Pancreas (tissue), 10 donors: ENCODE measurements at places on chromosomes 1 and 21. TPM values are rescaled to one million over a fixed set of nuclear protein-coding genes. Genes with fewer than 3 reads are reported as not detected.

Gene SLC25A34
- total RNA-seq: 0.57 TPM

Gene PLA2G4A
- 3.6 TPM for total RNA-seq

Gene ESPN
- 2.5 TPM for total RNA-seq

Gene SLC44A5
- total RNA-seq: 0.16 TPM

DNA sequence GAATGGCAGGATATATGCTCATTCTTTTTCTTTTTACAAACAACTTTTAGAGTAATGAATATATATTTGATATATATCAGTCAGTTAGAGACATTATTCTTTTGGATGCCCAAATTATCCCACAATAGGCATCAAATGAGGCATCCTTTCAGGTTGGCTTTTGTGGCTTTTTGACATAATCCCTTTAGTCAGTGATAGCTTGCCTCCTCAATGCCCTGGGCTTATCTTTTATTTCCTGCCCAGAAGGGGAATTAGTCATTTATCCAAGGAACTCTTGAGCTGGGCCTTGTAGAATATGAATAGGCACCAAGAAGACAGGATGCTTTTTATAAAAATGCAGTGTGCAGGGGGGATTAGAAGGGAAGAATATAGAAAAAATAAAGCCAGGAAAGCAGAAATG, 22.2 kb downstream of the EPHX4 start:
- no peak for DNase-seq

- DNase-seq: peak; percentile 55
Observed at GRCh38 chr1:112714313-112715263, 544 bp downstream of the PPM1J start.

- no peak for DNase-seq
Observed at GRCh38 chr1:22689505-22689904, 21.1 kb upstream of the EPHB2 start.

- DNase-seq: no peak
Observed at GRCh38 chr1:175274368-175274767, 81.8 kb upstream of the KIAA0040 start.

DNA sequence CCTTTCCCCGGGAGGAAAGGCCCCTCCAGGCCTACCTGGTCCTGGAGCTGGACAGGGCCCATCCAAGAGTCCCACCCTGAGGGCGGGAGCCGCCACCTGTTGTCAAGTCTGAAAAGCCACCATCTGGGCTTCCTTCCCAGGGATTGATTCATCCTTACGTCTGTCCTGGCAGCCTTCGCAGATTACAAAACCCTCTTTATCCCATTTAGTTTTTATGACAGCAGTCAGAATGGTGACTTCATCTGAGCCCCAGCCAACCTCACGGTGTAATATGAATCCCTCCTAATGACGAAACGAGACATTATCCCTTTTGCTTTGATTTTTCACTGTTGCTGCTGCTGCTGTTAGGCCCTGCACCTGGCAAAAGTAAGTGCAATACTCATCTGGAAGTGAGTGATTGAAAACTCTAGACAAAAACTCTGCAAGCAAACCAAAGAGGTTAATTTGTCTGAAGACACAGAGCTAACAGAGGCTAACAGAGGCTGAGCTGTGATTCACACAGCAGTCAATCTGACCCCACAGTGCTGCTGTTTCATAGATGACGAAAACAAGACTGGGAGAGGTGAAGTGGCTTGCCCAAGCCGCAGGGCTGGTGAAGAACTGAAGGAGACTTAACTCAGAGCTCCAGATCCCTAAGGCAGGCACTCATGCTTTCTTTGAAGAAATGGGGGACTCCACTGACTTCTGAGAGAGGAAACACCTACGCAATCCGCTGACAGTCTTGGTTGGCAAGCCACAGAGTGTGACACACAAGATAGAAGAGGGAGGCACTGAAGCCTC, 30.0 kb upstream of the S100A7 start:
- DNase-seq: peak; percentile 56

GRCh38 chr1:236836157-236836556, 41.1 kb downstream of the MTR start:
- no peak for DNase-seq

DNA sequence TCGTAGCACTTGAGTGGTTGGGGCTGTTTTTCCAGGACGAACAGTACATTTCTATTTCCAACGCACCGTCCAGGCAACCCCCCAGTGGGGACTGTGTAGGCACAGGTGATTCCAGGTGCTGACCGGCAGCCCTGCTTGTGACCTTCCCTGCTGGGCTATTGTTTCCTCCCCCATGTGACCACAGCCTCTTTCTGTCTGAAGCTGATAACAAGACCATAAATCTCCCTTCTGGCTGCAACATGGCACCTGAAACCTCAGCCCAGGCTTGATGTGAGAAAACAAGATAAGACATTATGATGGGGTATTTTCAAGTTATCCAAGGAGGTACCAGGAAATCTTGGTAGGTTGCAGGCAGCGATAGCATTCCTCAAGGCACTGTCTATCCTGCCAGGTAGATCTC, 48.2 kb downstream of the HLX start:
- DNase-seq: no peak

- DNase-seq: no peak
Observed at GRCh38 chr21:45971616-45972352, 9.8 kb upstream of the COL6A1 start.

DNA sequence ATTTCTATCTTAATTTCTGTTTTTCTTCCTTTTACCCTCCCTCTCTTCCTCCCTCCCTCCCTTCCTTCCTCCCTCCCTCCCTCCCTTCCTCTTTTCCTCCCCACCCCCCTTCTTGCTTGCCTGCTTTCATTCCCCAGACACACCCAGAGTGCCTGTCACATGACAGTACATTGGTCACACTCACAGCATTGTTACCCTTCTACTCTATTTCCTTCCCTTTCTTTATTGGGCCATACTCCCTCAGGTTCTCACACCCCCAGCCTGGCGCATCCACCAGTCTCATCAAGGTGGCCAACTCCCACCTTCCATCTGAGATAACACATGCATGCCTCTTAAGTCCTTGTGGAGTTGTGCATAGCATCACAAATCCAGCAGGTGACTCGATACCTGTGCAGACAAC, 10.9 kb downstream of the TMPRSS3 start:
- DNase-seq: no peak

DNA sequence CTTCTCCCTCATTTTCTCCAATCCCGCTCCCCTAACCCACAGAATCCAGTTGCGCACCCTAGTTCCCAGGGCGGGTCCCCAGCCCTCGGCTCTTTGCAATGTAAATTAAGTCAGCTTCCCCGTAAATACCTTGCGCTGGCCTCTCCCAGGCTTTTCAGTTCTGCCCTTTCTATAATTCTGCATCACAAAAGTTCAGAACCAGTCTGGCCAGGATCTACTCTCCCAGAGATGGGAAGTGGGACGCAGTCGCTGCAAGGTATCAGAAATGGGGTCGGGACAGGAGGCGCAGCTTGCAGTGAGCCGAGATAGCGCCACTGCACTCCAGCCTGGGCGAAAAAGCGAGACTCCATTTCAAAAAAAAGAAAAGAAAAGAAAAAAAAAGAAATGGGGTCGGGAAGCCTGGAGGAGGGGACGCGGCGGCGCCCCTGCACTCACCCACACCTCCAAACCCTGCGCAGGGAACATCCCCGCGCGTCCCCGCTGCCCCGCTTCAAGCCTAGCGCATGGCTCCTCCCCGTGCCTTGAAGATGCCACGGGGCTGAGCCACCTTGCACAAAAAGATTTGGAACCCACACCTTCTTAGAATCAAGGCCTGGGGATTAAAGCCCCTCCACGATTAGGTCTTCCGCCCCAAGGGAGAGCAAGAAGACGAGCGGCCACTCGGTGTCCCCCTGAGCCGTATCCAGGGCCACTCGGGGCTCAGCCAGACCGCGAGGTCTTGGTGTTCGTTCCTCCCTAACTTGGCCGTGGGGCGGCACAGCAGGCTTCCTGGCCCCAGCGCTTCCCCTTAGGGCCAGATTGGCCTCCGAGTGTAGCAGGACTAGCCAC, 27.2 kb upstream of the ITLN2 start:
- no peak for DNase-seq

DNA sequence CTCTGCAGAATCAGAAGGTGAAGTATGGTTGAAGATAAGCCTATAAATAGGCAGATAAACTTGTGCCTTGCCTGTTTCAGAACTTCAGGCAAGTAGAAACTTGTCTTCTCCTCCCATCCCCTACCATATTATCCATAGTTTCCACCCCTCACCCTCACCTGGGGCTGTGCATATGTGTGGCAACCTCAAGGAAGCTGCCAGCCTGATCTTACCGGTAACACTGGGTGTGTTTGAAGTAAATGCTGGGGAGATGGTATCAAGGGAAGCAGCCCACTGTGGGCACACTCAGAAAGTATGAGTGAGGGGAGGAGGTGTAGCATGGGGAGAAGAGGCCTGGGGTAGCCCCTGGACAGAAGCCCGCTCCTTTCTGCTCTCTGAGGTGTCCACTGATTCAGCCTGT, 14.5 kb downstream of the VANGL2 start:
- no peak for DNase-seq
